Bone marrow (tissue), 2 donors: ENCODE measurements at places on chromosomes 7 and 10.

- DNase-seq: peak; percentile 15
These were observed 57.9 kb upstream of the INSYN2A start for GRCh38 chr10:127254276-127254675.

DNA sequence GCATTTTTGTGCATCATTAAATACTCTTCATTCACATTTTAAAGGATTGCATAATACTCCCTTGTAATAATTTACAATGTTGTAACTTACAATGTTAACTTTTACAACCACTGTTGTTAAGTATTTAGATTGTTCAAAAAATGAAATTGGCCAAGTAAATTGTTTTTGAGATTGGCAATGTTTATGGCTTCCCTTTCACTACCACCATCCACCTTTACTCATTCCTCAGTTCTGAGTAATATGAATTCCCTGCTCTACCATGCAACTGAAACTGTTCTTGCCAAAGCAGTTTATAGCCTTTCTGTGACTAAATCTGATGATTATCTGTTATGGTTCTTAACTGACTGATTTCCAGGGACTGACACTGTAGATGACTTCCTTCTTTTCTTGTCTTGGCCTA, 80.5 kb upstream of the TMEM106B start:
- DNase-seq: no peak

- no peak for DNase-seq
These were observed 24.9 kb downstream of the NUDT1 start for GRCh38 chr7:2266911-2267310.

- DNase-seq: no peak
These were observed 371.7 kb downstream of the ZNF716 start for GRCh38 chr7:57821438-57822382.

- DNase-seq: no peak
These were observed 11.4 kb upstream of the AKR1D1 start for GRCh38 chr7:138064856-138065357.

DNA sequence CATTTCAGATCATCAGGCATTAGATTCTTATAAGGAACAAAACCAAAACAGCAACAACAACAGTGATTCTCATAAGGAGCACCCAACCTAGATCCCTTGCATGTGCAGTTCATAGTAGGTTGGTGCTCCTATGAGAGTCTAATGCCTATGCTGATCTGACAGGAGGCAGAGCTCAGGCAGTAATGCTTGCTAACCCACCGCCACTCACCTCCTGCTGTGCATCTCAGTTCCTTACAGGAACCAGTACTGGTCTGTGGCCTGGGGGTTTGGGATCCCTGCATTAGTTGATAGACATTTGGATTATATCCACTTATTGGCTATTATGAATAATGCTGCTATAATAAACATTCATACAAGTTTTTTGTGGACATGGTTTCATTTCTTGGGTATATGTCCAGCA, 14.0 kb downstream of the MKLN1 start:
- no peak for DNase-seq

GRCh38 chr7:18468795-18469194, 26.8 kb upstream of the HDAC9 start:
- DNase-seq: no peak

GRCh38 chr7:1357601-1358271, 101.5 kb downstream of the MICALL2 start:
- no peak for DNase-seq

DNA sequence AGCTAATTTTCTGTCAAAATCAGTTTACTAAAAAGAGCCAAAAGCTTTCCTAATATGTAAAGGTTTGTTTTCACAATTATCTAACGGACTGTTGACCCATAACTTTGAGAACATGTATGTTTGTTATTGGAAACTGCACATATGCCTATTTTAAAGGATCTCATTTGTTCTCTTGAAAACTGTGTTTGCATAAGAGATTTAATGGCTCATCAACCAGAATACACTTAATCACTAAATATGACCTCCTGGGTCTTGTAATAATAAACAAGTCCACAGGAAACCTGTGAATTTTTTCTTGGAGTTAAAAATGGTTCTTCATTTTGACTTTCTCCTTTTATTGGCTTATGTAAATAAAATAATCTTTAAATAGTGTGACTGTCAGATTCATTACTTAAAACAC, 48.3 kb upstream of the STEAP1B start:
- no peak for DNase-seq

DNA sequence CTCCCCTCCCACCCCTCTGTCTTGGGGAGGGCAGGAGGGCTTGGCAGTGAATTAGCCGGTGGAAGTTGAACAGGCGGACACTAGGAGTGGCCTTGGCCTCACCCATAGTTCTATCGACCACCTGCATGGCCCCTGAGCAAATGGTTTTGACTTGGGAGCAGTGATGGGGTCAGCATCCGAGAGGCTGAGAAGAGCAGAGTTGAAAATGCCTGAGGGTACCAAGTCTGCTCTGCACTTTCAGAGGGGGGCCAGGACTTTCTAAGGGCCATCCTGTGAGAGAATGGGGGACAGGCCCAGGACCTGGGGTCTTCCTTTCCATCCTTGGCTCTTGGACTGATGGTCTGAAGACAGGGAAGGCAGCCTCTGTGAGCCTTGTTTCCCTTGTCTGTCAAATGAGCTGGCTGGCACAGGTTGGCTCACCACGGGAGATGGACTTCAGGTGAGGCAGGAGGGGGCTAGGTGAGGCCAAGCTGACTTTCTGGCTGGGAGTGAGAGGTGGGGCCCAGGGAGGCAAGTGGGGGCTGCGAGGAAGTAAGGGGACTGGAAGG, 29.4 kb downstream of the CDH23 start:
- no peak for DNase-seq

GRCh38 chr7:100866729-100867039, 503 bp upstream of the TRIP6 start:
- DNase-seq: no peak

- no peak for DNase-seq
These were observed 134.1 kb downstream of the ZNF438 start for GRCh38 chr10:30897547-30897946.

GRCh38 chr7:43528576-43529354, 54.1 kb upstream of the STK17A start:
- no peak for DNase-seq
